ENCODE measurements at places on chromosomes 11 and 22.

DNA sequence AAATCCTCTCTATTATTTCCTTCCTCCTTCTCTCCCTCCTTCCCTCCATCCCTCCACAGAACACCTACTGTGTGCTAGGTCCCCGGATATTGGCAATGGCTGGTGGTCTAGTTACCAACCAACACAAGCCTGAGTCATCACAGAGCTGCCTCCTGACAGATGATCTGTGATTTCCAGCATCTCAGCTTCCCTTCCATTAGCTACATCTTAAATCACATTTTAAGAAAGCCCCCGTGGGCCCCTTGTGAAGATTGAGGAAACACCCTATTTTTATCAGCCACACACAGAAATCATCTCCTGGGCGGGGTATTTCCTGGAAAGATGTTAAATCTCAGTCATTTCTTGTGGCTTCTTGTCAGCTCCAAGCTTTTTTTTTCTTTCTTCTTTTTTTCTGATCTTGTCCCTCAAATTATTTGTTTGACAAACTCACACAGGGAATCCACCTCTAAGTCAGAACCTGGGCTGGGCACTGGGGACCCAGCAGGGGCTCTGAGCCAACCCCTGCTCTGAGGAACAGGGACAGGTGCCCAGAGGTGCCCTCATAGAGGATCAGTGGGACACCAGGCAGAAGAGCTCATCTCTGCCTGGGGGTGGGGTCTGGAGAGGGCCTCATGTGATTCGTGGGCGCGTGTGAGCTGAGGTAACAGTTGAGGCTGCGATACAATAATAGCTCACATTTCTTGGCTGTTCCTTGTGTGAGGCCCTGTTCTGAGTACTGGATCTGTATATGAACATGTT lies 42.4 kb downstream of the CACNA1I start:
- DNase-seq = no peak

DNA sequence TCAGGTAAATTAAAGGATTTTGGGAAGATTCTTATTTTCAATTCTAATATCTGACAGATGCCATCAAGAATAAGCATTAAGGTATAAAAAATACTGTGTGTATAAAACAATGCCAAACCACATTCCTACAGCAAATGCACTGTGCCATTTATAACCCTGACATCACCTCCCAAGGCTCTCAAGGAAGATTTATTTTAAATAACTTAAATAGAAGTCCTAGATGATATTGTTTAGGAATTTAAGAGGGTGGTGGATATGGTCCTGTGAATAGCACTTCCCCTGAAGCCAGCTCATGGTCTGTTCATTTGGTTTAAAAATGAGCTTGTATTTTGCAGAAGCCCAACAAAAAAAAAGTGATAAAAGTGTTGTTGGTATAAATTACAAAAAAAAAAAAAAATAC lies 32.1 kb downstream of the PPIL2 start:
- peak; percentile 67 for DNase-seq

GRCh38 chr11:11313426-11313825 lies 39.6 kb downstream of the CSNK2A3 start:
- peak; percentile 40 for DNase-seq

DNA sequence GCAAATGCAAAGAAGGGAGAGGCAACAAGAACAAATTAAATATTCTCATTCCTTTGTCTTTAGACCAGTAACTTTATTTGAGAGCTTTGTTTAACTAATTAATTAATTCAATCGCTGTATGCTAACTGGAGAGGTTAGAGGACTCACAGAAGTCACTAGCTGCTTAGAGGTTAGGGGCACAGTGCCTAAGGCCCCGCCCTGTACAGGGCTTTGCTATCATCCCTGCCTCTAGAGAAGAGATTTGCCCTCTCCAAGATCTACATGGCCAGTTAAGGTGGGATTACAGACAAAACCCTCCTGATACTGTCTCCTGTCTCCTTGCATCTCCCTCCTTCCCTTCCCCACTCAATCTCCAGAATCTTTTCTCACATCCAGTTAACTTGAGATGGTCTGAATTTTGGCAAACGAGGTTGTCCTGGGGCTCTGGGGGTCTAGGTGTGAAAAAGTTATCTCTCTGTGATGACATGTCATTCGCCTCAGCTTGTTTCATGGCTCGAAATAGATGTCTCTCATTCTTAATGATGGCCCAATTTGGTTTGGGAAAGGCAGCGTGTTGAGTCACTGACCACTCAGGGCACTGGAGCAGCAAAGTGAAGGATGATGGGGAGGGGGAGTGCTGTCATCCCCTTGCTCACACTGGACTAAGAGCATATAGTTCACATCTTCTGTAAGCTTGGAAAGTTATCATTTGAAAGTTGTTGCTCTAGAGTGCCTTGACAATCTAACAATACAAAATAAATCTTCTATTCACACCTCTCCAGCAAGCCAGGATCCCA lies 190.9 kb downstream of the KIRREL3 start:
- DNase-seq = no peak

GRCh38 chr11:2300936-2301630 lies 635 bp downstream of the C11orf21 start:
- no peak for DNase-seq
